ENCODE measurements at places on chromosomes 7 and 10.

DNA sequence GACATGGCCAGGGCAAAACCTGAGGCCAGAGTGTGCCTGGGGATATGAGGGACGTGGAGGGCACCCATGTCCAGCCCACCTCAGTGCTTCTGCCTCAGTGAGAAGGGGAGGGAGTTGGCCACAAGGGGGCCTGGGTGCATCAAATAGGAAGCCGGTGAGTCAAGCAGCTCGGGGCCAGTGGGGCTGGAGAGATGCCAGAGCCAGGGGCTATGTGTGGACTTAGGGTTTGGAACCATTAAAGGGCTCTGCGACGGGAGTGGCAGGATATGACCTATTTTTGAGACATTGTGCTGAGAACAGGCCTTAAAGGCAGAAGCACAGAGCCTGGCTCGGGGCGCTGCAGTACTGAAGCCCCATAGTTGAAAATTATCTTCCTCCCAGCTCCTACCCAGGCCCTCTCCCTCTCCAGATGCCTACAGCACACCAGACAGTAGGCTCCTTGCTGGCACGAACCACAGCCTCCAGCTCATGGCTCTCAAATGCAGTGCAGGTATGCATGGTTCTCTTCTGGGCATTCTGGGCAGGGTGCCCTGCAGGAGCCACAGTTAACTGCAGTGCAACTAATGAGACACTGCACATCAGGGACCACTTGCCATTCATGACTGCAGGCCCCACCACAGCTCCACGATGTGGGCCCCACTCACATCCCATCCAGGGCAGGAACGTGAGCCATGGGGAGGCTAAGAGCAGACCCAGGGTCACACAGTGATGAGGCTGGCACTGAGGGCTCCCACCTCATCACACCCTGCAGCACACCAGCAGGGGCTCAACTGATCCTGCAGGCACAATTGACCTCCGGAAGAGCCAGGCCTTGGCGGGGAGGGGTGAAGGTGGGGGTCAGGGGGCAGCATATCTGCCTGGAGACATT, 7.2 kb upstream of the PGAM2 start:
- peak; percentile 55 for DNase-seq

DNA sequence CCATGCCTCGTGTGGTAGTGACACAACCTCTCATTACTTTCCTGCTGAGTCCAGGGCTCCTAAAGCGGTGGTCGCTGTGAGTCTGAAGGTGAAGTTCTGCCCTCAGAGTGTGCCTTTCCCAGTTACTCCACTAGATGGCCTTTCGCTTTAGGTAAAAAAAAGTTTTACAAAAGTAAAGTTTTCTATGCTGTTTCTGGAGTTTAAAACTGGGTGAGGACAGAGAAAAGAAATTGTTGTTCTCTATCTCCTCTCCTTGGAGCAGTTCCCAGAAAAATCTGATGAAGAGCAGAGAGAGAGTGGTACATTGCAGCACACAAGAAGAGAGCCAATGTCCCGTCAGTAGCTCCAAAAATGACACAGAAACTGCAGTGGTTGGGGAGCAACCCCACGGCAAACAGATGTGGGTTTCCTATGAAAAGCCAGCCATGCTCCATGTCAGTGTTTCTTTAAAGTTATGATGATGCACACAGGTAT, 257.1 kb downstream of the GLI3 start:
- DNase-seq: peak; percentile 53

DNA sequence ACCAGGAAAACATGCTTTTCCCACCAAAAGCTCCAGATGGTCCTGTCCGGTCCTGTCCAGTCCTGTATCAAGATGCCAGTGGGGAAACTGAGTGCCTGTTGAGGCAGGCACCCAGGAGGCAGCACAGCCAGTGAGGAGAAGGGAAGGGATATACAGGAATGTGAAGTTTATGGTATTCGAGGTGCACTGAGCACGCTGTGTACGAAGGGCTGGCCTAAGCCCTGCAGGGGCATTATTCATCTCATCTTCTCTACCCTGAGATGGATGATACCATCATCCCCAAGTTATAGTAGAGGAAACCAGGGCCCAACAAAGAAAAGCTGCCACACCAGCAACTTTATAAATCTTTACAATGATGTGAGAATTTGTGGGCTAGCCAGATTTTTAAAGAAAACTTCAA, 23.4 kb upstream of the FXYD4 start:
- no peak for DNase-seq

- no peak for DNase-seq
Observed at GRCh38 chr10:48974510-48975156, 35.0 kb upstream of the LRRC18 start.

GRCh38 chr7:99752356-99752755, 17.4 kb upstream of the CYP3A7 start:
- DNase-seq: peak; percentile 16

All from retina (tissue), 1 donor.